ENCODE measurements at places on chromosomes 1 and 21. TPM values are rescaled to one million over a fixed set of nuclear protein-coding genes. Genes with fewer than 3 reads are reported as not detected.
A peak's percentile ranks its signal among the peaks of the same experiment; 100 is the strongest.

The TDRD5 gene
- not detected for polyA plus RNA-seq

The VCAM1 gene
- 0.15 TPM for polyA plus RNA-seq

The TINAGL1 gene
- polyA plus RNA-seq, result 39.0 TPM

The LCE1F gene
- not detected for polyA plus RNA-seq

The GBP6 gene
- polyA plus RNA-seq, result not detected

The GSTM5 gene
- 2.2 TPM for polyA plus RNA-seq

The OR6K3 gene
- not detected for polyA plus RNA-seq

DNA sequence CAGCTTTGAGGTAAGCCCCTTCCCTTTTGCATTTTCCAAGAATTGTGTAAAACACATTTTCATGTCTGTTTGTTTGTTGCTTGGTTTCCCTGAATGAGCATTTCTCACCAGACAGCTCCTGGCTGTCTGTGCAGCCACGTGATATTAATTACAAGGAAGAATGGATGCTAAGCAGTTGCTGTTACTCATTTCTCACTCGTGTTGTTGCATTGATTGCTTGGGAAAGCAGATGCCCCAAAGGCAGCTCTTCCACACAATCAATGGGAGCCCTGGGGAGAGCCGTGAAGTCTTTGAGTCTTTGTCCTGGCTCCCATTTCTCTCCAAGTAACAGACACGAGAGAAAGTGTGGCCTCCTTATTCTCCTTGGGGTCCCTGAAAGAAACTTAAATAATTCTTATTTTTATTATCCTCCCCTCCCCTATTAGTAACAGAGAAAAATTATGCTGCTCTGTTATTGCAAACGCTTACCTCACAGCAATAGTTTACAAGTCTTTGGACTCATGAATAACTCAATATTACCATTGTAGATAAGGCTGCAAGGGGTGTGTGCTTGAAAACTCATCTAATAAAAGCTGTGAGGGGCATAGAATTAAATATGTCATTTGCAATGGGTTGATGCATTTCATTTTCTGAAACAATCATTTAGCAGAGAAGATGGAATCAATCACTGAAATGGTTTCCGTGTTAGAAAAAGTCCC lies 127.7 kb upstream of the CAMK1G start:
- DNase-seq, result no peak

DNA sequence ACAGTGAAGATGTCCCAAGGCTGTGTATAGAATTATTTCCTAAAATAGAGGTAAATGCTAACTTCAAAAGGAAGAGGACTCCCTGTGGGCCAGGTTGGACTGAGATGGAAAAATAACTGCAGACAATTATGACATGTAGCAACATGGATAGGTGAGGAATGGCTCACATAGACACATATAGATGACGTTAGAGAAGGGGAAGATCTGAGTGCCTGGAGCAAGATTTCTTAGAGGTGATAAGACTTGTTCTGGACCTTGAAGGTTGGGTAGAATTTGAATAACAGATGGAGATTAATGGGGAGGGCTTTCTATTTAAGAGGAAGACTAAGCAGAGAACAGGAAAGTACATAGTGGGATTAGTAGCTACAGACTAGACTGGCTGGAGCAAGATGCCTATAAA lies 76.9 kb downstream of the C1orf21 start:
- DNase-seq, result no peak

DNA sequence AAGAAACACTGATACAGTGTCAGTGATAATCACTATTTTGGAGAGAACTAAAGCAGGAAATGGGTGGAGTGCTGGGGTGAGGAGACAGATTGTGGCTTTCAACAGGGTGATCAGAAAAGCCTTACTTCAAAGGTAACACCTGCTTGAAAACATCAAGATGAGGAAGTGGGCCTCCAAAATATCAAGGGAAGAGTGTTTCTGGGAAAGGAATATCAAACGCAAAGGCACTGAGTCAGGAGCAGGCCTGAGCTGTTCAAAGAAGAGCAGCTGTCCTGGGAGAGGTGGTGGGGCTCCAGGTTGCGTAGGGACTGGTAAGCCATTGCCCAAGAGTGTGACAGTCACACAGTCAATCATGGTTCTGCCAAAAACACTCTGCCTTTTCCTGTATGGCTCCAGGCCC lies 47.1 kb upstream of the ATP1A1 start:
- no peak for DNase-seq

GRCh38 chr1:13732971-13733667 lies 33.1 kb downstream of the PRDM2 start:
- no peak for DNase-seq

- DNase-seq, result no peak
Measured at GRCh38 chr1:26289158-26290059, 9.5 kb downstream of the SH3BGRL3 start.

DNA sequence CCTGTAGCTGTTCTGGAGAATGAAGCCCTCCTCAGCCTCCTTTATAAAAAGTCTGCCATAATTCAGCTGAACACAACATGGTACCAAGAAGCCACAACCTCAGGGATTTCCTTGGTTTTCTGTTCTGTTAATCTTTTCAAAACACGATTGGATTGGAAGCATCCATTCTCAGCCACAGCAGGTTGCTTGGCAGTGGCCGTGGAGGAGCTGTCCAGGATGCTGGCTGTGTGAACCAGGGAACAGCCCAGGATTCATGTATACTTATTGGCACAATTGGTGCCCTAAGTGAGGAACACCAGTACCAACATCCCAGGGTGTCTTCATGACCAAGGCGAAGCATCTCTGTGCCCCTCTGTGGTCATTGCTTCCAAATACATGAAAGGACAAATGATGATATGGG lies 393.5 kb downstream of the CAMTA1 start:
- no peak for DNase-seq

- no peak for DNase-seq
Measured at GRCh38 chr1:8989821-8990220, 36.4 kb downstream of the SLC2A7 start.

- DNase-seq, result no peak
Measured at GRCh38 chr1:223759273-223759672, 46.9 kb downstream of the CAPN2 start.

GRCh38 chr21:31162827-31163226 lies 124.6 kb upstream of the KRTAP19-8 start:
- DNase-seq, result peak; percentile 18

DNA sequence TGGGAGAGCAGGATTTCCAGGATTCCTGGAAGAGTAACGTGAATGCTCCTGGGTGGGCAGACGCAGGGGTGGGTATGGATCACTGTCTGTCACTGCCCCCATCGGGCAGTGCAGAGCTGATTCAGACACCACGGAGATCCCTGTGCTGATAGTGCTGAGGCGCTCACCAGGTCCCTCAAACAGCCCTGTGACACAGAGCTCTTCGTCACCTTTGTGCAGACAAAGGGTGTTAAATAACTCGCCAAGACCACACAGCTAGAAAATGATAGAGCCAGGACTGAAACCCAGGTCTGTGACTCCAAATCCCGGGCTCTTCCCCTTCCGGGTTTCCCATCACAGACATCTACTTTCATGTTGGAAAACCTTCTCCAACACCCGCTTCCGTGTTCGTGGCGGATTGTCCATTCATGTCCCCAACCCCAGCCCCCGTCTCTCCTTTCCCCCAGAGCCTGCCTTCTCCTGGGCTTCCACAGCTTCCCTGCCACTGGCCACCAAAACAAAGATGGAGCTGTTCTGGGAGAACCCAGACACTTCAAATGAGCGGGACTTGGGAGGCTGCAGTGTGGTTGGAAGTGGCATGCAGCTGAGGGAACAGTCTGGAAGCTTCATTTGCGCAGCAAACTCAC lies 2.6 kb downstream of the EFHD2 start:
- no peak for DNase-seq

DNA sequence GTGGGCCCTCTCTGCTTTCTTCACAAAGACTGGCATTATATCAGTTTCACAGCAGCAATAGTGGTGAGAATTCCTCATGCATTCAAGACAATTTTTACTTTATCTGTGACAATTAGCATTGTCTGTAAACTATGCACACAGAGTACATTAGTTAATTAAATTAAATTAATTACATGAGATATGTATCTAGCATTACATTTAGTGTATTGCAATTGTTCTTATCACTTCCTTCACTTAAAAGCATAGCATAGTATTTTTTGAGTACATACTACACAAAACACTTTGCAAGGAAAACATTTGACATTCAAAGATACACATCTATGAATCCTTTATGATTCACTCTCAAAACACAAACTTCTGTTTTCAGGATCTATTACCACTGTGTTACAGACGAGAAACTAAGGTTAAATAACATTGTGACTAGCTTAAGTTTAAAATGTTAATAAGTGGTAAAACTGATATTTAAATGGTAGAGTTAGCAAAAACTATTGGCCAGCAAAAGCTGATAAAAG lies 1542.6 kb downstream of the PLA2G4A start:
- DNase-seq, result no peak

GRCh38 chr1:56562891-56563452 lies 16.4 kb downstream of the PLPP3 start:
- DNase-seq, result no peak

GRCh38 chr1:45752441-45753052 lies 2.1 kb upstream of the IPP start:
- DNase-seq, result no peak

GRCh38 chr1:198678901-198679329 lies 40.1 kb downstream of the PTPRC start:
- no peak for DNase-seq

DNA sequence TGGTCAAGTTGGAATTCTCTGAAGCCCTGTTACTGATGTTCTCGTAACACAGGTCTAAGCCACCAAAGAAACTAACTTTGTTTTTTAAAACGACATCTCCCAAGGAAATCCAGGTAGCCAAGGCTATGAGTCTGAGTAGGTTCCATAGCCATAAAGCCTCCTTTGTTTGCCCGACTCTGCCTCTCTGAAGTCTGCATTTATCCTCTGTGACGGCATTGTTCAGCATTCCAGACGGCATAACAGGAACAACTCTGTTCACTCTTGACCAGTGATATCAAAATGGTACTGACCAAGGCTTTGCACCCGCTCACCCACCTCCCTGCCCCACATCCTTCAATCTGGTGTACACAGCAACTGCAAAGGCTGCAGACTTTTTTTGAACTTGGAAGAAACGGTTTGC lies 14.8 kb downstream of the URB1 start:
- DNase-seq, result no peak

DNA sequence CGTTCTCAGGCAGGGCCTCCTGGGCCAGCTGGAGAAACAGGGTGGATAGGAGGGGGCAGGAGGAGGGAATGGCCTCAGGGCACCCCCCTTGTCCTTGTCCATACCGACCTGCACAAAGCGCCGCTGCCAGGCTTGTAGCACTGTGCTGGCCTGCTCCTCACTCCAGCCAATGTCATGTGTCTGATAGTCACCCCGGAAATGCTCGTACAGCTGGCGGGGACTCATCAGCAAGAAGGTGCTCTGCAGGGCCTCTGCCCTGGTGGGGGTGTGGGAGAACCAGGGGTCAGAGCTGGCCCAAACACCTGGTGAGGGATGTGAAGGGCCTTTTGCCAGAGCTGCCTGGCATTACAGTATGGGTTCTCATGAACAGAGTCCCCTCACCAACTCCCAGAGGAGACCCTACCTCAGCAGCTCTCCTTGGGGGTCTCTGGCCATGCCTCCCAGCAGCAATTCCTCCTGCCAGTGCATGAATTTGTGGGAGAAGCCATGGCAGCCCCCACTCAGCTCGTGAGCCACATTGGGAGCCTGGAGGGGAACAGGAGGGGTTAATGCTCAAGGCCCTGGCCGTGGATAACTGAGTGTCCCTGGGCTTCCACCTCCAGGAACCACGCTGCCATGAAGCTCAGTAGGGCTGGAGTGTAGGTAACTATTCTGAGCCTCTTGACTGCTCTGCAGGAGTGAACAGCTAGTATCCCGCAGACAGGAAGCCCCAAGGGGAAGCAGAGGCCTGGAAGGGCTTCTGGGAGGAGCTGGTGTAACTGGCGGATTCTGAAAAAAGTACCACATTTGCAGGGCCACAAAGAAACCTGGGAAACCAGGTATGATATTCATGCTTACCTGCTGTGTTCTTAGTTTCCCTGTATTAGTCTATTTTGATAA lies 13.3 kb downstream of the PTCH2 start:
- no peak for DNase-seq

- no peak for DNase-seq
Measured at GRCh38 chr1:157315544-157315943, 177.3 kb upstream of the ETV3 start.

GRCh38 chr1:46301808-46302640 lies 1.4 kb downstream of the LRRC41 start:
- no peak for DNase-seq

DNA sequence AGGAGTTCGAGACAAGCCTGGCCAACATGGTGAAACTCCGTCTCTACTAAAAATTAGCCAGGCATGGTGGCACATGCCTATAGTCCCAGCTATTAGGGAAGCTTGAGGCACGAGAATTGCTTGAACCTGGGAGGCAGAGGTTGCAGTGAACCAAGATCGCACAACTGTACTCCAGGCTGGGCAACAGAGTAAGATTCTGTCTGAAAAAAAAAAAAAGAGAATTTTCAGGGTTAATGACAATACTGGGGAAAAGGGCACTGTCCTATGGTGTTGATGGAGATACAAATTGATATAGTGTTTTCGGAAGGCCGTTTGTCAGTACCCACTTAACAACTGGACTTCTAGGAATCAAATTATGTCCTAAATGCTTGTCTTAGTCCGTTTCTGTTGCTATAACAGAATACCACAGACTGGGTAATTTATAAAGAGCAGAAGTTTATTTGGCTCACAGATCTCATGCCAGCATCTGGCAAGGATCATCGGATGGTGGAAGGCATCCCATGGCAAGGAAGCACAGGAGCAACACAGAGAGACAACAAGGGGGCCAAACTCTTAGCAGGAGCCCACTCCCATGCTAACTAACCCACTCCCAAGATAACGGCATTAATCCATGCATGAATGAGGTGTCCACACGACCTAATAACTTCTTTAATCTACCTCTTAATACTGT lies 41.3 kb downstream of the ZBTB8A start:
- no peak for DNase-seq

All from BJ (cell line).